ENCODE measurements at places on chromosomes 6 and 20.

DNA sequence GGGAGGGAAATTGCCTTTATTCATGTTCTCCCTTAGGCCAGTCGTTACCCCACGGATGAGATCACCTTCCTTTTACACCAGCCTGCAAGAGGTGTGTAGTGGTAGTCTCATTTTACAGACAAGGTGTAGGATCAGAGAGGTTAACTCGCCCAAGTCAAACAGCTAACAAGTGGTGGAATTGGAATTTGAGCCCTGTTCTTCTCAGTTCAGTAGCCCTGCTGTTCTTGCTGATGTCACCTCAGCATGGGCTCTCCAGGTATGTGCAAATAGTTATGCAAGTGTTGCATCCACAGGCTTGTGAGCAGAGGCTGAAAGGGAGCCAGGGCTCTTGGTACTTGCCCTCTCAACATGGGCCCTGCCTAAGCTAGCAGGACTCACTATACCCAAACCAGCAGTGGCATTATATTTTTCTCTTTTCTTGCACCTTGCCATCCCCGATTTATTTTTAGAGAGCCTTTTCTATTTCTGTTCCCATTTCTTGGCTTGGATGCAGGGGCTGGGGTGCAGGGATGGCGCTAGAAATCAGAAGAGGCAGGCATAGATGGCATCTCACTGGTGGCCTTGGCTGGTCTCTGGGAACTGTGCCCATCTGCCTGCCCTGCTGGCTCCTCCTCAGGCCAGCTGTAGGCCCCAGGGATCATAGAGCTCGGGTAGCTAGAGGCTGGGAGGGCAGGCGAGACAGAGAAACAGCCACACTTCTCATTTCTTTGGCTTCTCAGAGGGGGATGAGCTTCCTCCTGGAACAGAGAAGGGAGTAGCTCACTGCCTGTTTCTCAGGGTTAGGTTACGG, 18.2 kb downstream of the PPARD start:
- no peaks in the 10 kb centered on the region for H3K27me3 ChIP-seq
- no peak for DNase-seq
- H3K27ac ChIP-seq = no peak overlapping the region
- H3K36me3 ChIP-seq = peaks cover 22% of the 10 kb centered on the region
- H3K4me1 ChIP-seq = peaks cover 15% of the 10 kb centered on the region

DNA sequence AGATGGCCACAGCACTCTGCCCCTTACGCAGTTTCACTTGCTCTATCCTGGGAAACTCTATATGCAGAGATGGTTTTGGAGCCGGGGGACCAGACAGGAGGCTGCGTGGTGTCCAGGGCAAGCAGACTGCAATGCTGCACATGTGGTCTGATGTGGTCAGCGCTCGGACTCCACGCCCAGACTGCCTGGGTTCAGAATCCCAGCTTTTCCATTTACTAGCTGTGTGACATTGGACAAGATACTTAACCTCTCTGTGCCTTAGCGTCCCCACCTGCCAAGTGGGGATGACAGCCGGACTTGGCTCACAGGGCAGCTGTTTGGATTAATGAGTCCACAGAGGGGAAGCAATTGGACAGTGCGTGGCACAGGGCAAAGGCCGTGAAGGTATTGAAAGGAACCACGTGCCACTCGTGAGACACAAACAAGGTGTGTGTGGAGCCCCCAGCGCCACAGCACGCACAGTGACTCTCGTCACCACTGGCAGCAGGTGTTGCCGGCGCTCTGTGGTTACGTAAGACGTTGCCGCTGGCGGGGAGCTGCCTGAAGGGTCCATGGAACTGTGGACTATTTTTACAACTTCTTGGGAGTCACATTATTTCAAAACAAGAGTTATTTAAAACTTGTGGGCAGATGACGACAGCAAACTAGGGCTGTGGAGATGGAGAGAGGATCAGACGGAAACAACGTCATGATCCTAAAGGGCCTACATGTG, 201.4 kb downstream of the PREX1 start:
- H3K27ac ChIP-seq = no peak overlapping the region
- no peak for DNase-seq
- no peak overlapping the region for H3K4me3 ChIP-seq

- H3K27ac ChIP-seq = no peak overlapping the region
- DNase-seq = no peak
- H3K36me3 ChIP-seq = no peaks in the 10 kb centered on the region
- H3K27me3 ChIP-seq = no peaks in the 10 kb centered on the region
Observed at GRCh38 chr6:84263557-84263956, 36.1 kb upstream of the CEP162 start.

- DNase-seq = no peak
- no peaks in the 10 kb centered on the region for H3K27me3 ChIP-seq
- H3K4me3 ChIP-seq = no peak overlapping the region
Observed at GRCh38 chr6:32814145-32814544, 2.7 kb downstream of the HLA-DOB start.

GRCh38 chr6:11798538-11798937, 19.9 kb upstream of the ADTRP start:
- H3K27me3 ChIP-seq = no peaks in the 10 kb centered on the region
- H3K27ac ChIP-seq = no peak overlapping the region
- no peak overlapping the region for H3K4me3 ChIP-seq
- no peak for DNase-seq
- H3K4me1 ChIP-seq = peaks cover 20% of the 10 kb centered on the region

GRCh38 chr6:167579806-167580618, 246.7 kb upstream of the AFDN start:
- no peak for DNase-seq
- no peaks in the 10 kb centered on the region for H3K27me3 ChIP-seq
- no peak overlapping the region for H3K27ac ChIP-seq
- H3K4me3 ChIP-seq = no peak overlapping the region
- no peaks in the 10 kb centered on the region for H3K36me3 ChIP-seq
- no peaks in the 10 kb centered on the region for H3K4me1 ChIP-seq

- no peak overlapping the region for H3K4me3 ChIP-seq
- peaks cover 14% of the 10 kb centered on the region for H3K36me3 ChIP-seq
- H3K4me1 ChIP-seq = peaks cover 3% of the 10 kb centered on the region
- no peaks in the 10 kb centered on the region for H3K27me3 ChIP-seq
Observed at GRCh38 chr6:149754548-149754947, 5.0 kb downstream of the PCMT1 start.

- H3K36me3 ChIP-seq = peaks cover 34% of the 10 kb centered on the region
- no peak for DNase-seq
- H3K4me3 ChIP-seq = peak overlapping the region; percentile 95
- H3K4me1 ChIP-seq = peaks cover 22% of the 10 kb centered on the region
- peak overlapping the region; percentile 98 for H3K27ac ChIP-seq
Observed at GRCh38 chr20:23636908-23637281, 860 bp downstream of the CST3 start.

- no peak for DNase-seq
- no peaks in the 10 kb centered on the region for H3K27me3 ChIP-seq
- no peaks in the 10 kb centered on the region for H3K36me3 ChIP-seq
- H3K4me3 ChIP-seq = no peak overlapping the region
Observed at GRCh38 chr20:1473246-1474220, 6.9 kb upstream of the NSFL1C start.

GRCh38 chr6:15320693-15321092, 74.8 kb downstream of the JARID2 start:
- no peaks in the 10 kb centered on the region for H3K27me3 ChIP-seq
- H3K4me3 ChIP-seq = no peak overlapping the region
- no peak overlapping the region for H3K27ac ChIP-seq
- H3K4me1 ChIP-seq = peaks cover 69% of the 10 kb centered on the region
- DNase-seq = no peak

- no peaks in the 10 kb centered on the region for H3K27me3 ChIP-seq
- H3K27ac ChIP-seq = no peak overlapping the region
- H3K36me3 ChIP-seq = no peaks in the 10 kb centered on the region
- H3K4me1 ChIP-seq = peaks cover 16% of the 10 kb centered on the region
Observed at GRCh38 chr6:142708651-142709050, 236.3 kb downstream of the HIVEP2 start.

- H3K36me3 ChIP-seq = no peaks in the 10 kb centered on the region
- H3K4me1 ChIP-seq = no peaks in the 10 kb centered on the region
- H3K27me3 ChIP-seq = no peaks in the 10 kb centered on the region
- DNase-seq = no peak
Observed at GRCh38 chr6:144549837-144550747, 265.0 kb downstream of the UTRN start.

- DNase-seq = no peak
- H3K27me3 ChIP-seq = no peaks in the 10 kb centered on the region
- no peak overlapping the region for H3K27ac ChIP-seq
- H3K4me1 ChIP-seq = peaks cover 35% of the 10 kb centered on the region
- H3K4me3 ChIP-seq = no peak overlapping the region
Observed at GRCh38 chr20:11158589-11158988, 484.8 kb upstream of the JAG1 start.

DNA sequence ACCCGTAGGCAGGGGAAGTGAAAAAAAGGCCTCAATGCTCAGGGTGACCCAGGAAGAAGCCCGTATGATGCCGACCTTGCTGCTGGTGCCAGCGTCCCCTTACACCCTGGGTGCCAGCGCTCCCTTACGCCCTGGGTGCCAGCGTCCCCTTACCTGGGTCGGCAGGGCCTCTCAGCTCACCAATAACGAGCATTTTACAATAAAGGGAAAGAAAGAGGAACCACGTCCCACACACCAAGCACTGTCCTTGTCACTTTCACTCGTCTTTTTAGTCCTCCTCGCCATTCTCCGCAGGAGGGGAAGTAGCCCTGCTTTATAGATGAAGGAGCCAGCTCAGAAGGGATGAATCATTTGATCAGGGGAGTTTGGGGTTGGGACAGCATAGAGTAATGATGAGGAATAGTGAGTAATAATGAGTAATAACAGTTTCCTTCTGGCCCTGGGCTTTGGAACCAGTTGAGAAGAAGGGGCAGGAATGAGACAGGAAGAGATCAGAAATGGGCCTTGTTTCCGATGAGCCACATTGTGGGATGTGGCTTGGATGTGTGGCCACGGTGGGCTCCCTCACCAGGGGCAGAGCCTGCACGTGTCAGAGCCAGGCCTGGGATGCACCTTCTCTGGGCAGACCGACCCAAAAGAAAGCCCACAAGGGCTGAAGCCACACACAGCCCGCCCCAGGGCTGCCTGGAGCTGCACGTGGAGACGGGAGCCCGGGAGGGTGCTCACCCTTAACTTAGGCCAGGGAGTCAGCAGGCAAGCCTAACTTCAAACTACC, 75.7 kb downstream of the SYNJ2 start:
- peaks cover 15% of the 10 kb centered on the region for H3K36me3 ChIP-seq
- H3K4me3 ChIP-seq = no peak overlapping the region
- peaks cover 50% of the 10 kb centered on the region for H3K4me1 ChIP-seq
- peak overlapping the region; percentile 76 for H3K27ac ChIP-seq
- H3K27me3 ChIP-seq = no peaks in the 10 kb centered on the region

- H3K4me3 ChIP-seq = no peak overlapping the region
- no peak for DNase-seq
- no peaks in the 10 kb centered on the region for H3K27me3 ChIP-seq
- no peaks in the 10 kb centered on the region for H3K36me3 ChIP-seq
- no peak overlapping the region for H3K27ac ChIP-seq
Observed at GRCh38 chr6:87396595-87397392, 11.0 kb upstream of the CFAP206 start.

DNA sequence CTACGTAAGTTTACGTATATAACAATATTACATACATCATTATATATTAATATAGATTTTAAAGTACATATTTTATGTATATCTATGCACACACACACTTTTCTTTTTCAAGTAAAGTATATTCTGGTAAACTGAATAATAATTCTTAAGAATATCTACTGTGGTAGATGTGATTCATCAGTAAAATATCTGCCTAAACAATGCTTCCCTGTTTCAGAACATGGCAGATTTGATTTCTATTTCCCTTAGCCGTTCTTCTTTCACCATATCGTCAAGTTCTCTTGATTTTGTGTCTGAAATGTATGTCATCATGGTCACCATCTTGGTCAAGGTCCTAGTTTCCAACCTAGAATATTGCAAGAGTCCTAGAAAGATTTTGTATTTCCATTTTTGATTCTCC, 195.6 kb downstream of the HDGFL1 start:
- no peaks in the 10 kb centered on the region for H3K36me3 ChIP-seq
- no peaks in the 10 kb centered on the region for H3K27me3 ChIP-seq
- no peak for DNase-seq

DNA sequence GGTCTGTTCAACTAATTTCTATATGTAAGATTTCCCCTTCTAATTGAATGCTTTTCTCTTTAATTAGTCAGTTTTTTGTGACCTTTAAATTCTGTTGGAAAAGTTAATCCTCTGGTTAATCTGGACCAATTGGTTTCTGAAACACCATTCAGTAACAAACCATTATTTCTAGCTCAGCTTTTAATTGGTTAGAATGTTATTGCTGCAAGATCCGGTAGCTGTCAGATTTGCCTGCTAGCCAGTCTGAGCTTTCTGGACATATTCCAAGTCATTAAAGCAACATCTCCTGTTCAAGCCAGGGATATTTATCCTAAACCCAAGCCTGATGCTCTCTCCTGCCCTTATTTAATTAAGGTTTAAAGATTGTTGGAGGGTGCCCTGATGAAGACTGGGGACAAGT, 55.1 kb upstream of the FBXL4 start:
- no peak overlapping the region for H3K27ac ChIP-seq
- DNase-seq = no peak
- no peaks in the 10 kb centered on the region for H3K27me3 ChIP-seq

- H3K36me3 ChIP-seq = no peaks in the 10 kb centered on the region
- H3K4me1 ChIP-seq = peaks cover 2% of the 10 kb centered on the region
- no peak overlapping the region for H3K27ac ChIP-seq
- no peak overlapping the region for H3K4me3 ChIP-seq
Observed at GRCh38 chr6:87827346-87827745, 125.3 kb upstream of the AKIRIN2 start.

DNA sequence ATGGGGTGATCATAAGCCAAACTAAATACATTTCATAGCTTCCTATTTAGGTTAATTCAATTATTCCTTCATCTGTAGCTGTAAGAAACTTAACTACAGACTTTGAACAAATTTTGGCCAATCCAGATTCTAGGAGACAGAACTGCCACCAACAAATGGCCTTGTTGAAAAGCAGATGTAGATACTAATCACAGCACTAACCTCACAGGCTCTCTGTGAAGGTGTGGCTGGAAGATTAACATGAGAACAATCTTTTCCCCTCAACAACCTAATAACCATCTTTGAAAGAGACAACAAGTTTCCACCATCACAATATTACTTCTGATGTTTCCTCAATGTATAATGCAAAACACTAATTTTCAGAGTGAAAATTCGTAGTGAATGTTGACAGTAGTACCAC, 87.8 kb downstream of the SESN1 start:
- no peak for DNase-seq
- H3K4me1 ChIP-seq = peaks cover 20% of the 10 kb centered on the region
- H3K27ac ChIP-seq = peak overlapping the region; percentile 7
- H3K4me3 ChIP-seq = peak overlapping the region; percentile 96
- H3K36me3 ChIP-seq = no peaks in the 10 kb centered on the region

- no peak overlapping the region for H3K4me3 ChIP-seq
- H3K27ac ChIP-seq = no peak overlapping the region
- DNase-seq = no peak
- H3K4me1 ChIP-seq = peaks cover 14% of the 10 kb centered on the region
Observed at GRCh38 chr6:170174771-170175643, 115.9 kb downstream of the DLL1 start.

- no peak overlapping the region for H3K4me3 ChIP-seq
- H3K27me3 ChIP-seq = no peaks in the 10 kb centered on the region
- no peak for DNase-seq
- no peaks in the 10 kb centered on the region for H3K4me1 ChIP-seq
Observed at GRCh38 chr20:63138855-63139341, 77.0 kb downstream of the YTHDF1 start.

Measured in esophagus squamous epithelium (tissue), 5 donors.